Right atrium auricular region (tissue), 2 donors: ENCODE measurements at places on chromosomes 1 and 21. TPM values are rescaled to one million over a fixed set of nuclear protein-coding genes. Genes with fewer than 3 reads are reported as not detected.

Gene TNFRSF9
- not detected for total RNA-seq

Gene TACSTD2
- not detected for total RNA-seq

Gene USP48
- total RNA-seq = 24.1 TPM

Gene NID1
- 112 TPM for total RNA-seq

Gene SMG7
- 42.0 TPM for total RNA-seq

Gene NBPF4
- total RNA-seq = not detected

Gene DNASE2B
- not detected for total RNA-seq

Gene CCDC190
- total RNA-seq = 0.28 TPM

Gene SPATA1
- 1.5 TPM for total RNA-seq

Gene MOB3C
- 7.9 TPM for total RNA-seq

Gene NR1I3
- total RNA-seq = not detected

Gene OR10J1
- not detected for total RNA-seq

Gene TESK2
- 2.8 TPM for total RNA-seq

Gene OR2G6
- total RNA-seq = not detected

Gene OXCT2
- 3.6 TPM for total RNA-seq

Gene COL18A1
- total RNA-seq = 117 TPM

Gene VCAM1
- 7.0 TPM for total RNA-seq

Gene INTS3
- 26.7 TPM for total RNA-seq

Gene B3GALT2
- 51.7 TPM for total RNA-seq

Gene SAMSN1
- total RNA-seq = 3.2 TPM

Gene ITLN1
- total RNA-seq = 1,064 TPM

Gene SH2D5
- total RNA-seq = 0.63 TPM

Gene SPATA17
- 3.0 TPM for total RNA-seq

Gene FMO5
- total RNA-seq = 0.86 TPM

Gene B3GALT5
- not detected for total RNA-seq

Gene TOMM20
- 83.5 TPM for total RNA-seq

Gene VWA5B1
- 0.43 TPM for total RNA-seq

Gene SAMD11
- 6.4 TPM for total RNA-seq

Gene HMGN2
- total RNA-seq = 76.9 TPM

Gene ELF3
- 1.7 TPM for total RNA-seq

Gene C1QC
- total RNA-seq = 126 TPM

Gene CXADR
- 28.8 TPM for total RNA-seq

Gene LRRC3
- 1.1 TPM for total RNA-seq

Gene IGSF8
- 20.1 TPM for total RNA-seq

Gene DMBX1
- total RNA-seq = not detected

Gene THEM5
- not detected for total RNA-seq

Gene F13B
- not detected for total RNA-seq

Gene AIRE
- total RNA-seq = not detected

Gene LCE2A
- total RNA-seq = not detected

Gene ATAD3C
- total RNA-seq = 2.8 TPM

Gene TMEM52
- 0.51 TPM for total RNA-seq

Gene SHISA4
- 176 TPM for total RNA-seq

Gene TINAGL1
- total RNA-seq = 264 TPM

Gene FAM72C
- total RNA-seq = 0.33 TPM
